Omental fat pad (tissue), 4 donors: ENCODE measurements at places on chromosomes 3 and 15. TPM values are rescaled to one million over a fixed set of nuclear protein-coding genes. Genes with fewer than 3 reads are reported as not detected.

DNA sequence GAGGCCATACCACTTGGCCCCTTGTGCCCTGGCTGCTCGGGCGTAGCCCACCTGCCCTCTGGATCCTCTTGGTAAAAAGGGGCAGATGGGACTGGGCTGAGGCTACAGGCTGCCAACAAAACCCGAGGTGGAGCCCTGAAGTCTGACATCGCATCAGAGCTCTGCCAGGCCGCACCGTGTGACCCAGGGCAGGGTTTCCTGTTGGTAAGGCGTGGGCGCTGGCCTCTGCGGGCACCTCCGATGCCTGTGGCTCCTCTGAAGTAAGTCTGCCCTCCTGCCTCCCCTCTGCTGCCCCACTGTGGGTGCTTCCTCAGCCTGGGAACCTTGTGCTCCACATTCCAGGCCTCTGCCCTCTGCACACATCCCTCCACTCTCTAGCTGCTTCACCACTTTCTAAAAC is 8.9 kb downstream of the CHDH start:
- DNase-seq = no peak

ANKRD34C gene
- not detected for total RNA-seq

- no peak for DNase-seq
Measured at GRCh38 chr15:66523926-66524325, 18.8 kb downstream of the ZWILCH start.

RPL15 gene
- 2,993 TPM for total RNA-seq

MELTF gene
- 35.1 TPM for total RNA-seq

GP9 gene
- not detected for total RNA-seq

DNA sequence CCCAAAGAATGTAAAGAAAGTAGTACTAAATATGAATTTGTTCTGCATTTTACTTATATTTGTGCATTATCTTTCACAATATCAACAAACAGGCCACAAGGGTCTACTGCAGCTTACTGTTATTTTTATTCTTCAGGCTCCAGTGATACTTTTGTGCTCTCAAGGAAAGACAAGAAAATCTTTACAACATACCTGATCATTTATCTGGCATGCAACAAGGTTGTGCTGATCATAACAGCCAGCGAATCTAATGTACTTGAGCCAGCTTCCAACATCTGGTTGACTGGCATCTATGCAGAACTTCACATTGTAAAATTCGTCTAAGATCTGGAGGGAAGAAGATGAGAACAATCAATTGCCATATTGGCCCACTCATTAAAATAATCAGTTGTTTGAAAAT is 520.0 kb downstream of the MECOM start:
- no peak for DNase-seq

DNA sequence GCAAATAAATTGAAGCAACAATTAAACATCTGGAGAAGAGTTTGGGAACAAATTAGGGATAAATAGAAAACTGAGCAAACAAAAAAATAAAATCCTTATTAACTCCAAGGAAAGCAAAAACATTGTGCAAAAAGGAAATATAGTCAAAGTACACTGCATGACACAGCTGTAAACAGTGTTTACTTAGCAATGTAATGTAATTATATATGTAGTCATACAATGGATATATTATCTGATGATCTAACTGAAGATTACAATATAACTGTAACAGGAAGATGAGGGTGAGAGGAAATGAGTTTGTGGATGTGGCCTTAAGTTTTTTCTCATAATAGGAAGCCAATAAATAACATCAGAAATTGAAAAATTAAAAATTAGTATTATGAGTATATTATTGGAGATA is 42.5 kb downstream of the SCN10A start:
- DNase-seq = no peak

STAG1 gene
- total RNA-seq = 39.0 TPM

LRRC15 gene
- total RNA-seq = 0.37 TPM

GRCh38 chr3:130918328-130918727 is 24.4 kb downstream of the ATP2C1 start:
- no peak for DNase-seq

- DNase-seq = no peak
Measured at GRCh38 chr3:166104938-166105337, 267.7 kb upstream of the BCHE start.

DNA sequence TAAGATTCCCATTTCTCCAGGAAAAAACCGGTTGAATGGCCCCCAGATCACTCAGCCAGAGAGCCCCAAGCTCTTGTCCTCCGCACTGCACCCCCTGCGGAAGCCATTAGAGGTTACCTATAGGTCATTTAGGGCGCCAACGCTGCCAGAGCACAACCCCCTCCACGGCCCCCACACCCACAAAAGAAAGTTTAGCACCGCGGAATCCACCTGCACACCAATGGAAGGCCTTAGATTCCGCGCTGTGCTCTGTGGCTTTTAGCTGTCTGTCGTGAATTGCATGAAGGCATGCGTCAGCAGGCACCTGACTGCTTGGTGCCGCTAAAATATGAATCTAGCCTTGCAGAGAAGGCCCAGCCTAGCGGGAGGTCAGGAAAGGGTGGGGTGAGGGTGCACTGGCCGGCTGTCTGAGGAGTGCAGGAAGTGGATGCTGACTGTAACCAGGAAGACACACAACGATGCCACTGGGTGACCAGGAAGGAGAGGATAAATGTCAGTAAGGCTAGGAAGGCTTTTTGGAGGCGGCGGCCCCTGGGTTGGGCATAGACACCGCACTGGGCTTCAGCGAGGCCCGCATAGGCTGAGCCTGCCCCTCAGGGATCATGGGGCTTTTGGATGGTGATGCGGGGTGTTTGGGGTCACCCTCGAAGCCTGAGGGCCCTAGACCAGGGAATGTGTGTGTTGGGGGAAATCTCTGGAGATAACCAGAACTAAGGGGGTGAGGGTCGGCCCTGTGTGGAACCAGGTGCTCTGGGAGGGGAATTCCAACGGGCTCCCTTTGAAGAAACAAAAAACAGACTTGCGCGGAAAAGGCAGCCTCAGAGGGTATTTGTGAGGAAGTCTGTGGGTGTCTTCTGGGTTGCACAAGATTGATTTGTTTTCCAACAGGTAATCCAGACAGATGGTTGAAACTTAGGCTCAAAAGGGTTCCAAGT is 976 bp upstream of the NUP210 start:
- DNase-seq = no peak

- DNase-seq = no peak
Measured at GRCh38 chr15:67066959-67067853, 1.8 kb downstream of the SMAD3 start.

GRCh38 chr15:82047453-82048400 is 1.9 kb upstream of the MEX3B start:
- no peak for DNase-seq

CHL1 gene
- total RNA-seq = 64.2 TPM

IL20RB gene
- 1.1 TPM for total RNA-seq

GRCh38 chr3:53464424-53464823 is 30.0 kb upstream of the CACNA1D start:
- no peak for DNase-seq

EIF5A2 gene
- 5.9 TPM for total RNA-seq

DNA sequence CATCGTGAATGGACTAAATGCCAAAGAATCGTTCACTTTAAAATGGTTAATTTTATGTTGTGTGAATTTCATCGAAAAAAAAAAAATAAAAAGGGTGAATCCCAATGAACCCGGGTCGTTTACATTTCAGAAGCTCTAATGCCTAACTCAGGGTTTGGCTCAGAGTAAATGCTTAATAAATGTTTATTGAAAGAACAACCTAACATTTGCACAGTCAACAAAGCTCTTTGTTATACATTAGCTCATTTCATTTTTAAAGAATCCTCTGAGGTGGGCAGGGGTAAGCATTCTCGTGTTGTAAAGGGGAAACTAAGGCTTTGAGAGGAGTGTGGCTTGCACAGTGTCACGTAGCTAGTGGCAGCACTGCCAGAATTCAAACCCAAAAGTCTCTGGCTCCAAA is 109.5 kb downstream of the RPLP1 start:
- no peak for DNase-seq

GCSAM gene
- total RNA-seq = 0.88 TPM

- no peak for DNase-seq
Measured at GRCh38 chr3:10549617-10550230, 44.3 kb upstream of the ATP2B2 start.

DNA sequence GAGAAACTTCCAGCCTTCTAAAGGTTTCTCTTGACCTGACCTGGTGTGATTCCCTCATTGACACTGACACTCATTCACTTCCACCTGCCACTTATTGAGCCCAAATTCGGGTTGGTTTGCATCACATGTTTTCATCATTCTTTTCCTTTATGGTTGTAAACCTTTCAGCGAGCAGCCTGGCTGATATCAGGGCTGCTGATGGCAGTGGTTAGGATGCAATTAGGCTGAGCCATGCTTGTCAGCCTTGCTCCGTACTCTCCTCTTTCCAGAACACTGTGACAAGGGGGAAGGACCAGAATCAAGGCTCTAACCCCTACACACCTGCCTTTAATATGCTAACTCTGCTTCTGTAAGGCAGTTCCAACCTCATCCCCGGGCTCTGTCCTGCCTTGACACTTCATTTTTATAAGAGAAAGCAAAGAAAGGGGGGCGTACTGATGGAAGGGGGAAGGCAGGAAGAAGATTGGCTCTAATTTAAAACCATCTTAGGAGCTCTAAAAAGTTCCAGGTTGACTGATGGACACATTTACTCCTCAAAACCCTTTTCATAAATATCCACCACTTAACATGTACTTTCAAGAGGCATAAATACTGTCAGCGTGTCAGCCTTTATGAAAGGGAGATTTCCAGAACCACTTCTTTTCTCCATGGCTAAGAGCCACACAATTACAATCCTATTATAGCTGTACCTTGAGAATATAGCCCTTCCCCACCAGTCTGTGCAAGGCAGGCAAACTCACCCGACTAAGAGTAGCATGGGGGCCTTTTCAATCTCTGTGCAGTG is 5.7 kb downstream of the NMNAT3 start:
- no peak for DNase-seq

ACTL6A gene
- 25.6 TPM for total RNA-seq

DNA sequence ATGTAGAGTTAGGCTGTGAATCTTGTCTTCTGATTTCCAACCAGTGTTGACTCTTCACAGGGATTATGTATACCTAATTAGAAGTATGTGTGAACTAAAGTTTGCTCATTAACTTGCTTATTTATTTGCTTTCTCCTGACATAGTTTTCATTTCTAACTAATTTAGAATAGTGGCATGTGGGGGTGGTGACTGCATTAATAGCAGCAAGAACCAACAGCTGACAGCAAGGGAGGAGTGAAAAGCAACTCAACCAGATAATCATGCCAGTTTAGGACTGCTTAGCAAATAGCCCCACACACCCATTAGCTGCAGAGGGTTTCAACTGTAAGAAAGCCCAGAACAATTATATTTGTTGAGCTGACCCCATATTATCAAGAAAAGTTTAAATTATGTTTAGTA is 3.8 kb downstream of the ST3GAL6 start:
- DNase-seq = no peak

- DNase-seq = no peak
Measured at GRCh38 chr15:72037321-72037720, 80.6 kb downstream of the MYO9A start.

NME9 gene
- total RNA-seq = 0.48 TPM

CLDN16 gene
- total RNA-seq = not detected

- DNase-seq = no peak
Measured at GRCh38 chr3:161630794-161631193, 134.2 kb downstream of the OTOL1 start.

DNA sequence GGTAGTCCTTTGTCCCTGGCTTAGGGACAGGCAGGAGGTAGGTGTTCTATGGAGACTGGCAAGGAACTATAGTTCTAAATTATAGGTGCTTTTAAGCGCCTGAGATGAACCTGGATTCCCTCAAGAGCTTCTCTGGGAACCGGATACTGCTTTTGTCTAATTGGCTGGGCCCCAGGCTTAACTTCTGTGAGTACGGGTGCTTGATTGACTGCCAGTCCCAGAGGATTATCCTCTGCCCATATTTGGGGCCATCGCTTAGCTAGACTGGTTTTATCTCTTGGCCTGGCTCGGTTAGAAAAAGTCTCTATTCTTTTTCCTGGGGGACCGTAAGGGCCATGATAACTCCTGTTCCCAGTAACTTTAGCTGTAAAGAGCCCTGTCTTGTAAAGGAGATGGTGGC is 339.1 kb downstream of the KCNH8 start:
- DNase-seq = no peak

DNA sequence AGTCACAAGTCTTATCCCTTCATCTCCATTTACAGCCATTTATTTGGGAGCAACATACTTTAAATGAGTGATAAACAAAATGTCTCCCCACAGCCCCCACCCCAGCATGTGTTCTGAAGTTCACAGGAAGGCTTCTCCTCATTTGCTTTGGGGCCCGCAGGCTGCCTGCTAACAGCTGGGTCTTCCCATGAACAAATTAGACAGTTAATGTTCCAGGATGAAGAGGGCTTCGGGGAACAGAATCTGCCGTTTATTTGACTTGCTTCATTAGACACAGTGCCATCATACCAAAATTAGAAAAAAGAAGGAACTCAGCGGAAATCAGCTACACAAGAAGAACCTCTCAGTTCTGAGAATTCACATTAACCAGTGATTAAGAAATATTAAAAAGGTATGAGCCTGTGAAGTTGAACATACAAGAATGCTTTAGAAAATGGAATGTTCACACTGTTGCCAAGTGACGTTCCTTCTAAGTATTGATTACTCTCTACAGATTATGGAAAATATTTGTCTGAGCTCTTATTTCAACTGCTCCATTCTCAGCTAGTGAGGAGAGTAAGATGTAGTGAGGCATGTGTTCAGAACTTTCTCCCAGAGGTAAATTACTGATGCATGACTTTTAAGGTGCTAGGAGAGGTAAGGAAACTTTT is 107.5 kb upstream of the THBS1 start:
- no peak for DNase-seq

GOLGA6L9 gene
- 1.6 TPM for total RNA-seq

DNA sequence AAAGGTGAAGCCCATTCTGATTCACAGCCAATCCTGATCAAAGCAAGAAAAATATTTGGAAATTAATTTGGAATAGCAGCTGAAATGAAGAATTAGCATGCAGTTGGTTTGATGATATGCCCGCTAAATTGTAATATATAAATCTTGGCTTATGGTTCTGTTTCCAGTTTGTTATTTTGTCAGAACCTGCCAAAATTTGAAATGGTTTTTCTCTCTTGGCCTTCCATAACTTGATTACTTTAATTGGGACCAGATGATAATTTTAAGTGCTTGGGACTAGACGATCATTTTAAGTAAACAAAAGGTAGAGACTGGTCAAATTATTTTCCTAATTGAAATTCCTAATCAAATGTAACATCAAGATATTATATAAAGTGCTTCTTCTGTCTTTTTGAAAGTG is 842.4 kb downstream of the TBL1XR1 start:
- DNase-seq = no peak

CDHR4 gene
- total RNA-seq = not detected

GRCh38 chr3:170226426-170226960 is 4.3 kb downstream of the PRKCI start:
- no peak for DNase-seq

DNA sequence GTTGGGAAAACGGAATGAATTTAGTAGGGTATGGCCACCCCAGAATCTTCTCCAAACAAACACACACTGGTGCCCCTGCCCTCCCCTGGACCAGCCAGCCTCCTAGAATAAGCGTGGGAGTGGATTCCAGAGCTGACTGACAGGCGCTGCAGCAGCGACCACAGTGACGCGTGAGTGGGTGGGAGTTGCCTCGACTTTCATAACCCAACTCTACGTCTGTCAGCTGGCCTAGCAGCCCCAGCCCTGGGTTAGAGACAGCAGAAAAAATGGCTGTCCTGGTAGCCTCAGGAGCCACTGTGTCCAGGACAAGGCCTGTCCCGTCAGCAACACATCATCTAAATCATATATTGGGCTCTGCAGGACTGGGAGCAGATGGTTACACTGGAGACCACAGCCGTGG is 10.0 kb downstream of the PLA2G4B start:
- no peak for DNase-seq

PRR23A gene
- not detected for total RNA-seq
